ENCODE measurements at places on chromosomes 7 and 10.

DNA sequence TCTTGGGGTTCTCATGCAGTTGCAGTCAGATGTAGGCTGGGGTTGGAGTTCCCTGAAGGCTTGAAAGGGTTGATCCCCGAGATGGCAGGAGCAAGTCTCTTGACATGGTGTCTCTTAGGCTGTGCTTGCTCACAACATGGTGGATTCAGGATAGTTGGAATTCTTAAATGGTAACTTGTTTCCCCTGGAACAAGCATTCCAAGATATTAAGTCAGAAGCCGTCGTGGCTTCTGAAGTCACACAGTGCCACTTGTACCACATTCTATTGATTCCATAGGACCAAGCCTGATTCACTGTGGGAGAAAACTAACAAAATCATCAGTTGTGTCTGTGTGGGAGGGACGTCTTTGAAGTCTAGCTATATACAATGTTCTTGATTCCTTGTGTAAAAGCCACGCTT lies 3.5 kb upstream of the SLC35B4 start:
- no peak for DNase-seq

DNA sequence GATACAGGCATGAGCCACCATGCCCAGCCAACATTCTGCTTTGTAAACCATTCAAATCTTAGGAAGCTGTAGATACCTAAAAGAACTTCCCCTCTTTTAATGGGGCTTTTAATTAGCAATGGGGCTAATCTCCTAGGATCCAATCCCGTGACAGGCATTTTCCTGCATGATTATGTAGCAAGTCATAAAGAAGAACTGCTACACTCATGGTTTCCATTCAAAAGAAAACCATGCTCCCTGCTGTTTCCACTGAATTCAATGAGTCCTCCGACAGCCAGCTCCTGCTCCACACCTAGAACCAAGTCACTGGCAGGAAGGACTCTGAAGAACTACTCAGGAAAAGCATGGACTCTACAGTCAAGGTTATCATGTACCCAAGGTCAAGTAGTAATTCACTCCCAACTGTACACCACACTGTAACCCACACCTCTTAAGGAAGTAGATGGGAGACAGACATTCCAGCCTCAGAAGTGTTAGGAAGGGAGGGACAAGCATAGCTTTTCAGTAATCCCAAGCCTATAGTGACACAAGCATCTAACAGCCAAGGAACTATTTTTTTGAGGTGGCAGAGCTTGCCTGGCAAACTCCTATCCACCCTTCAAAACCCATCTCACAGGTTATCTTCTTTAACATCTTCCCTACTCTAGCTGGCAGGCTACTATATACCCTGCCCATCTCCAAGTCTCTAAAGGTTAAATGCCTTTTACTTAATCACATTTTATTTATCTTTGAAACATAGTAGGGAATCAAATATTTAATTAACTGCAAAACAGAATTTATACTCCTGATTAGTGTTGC lies 47.5 kb downstream of the CTBP2 start:
- DNase-seq = no peak

GRCh38 chr10:67923551-67923950 lies 39.1 kb downstream of the SIRT1 start:
- no peak for DNase-seq

GRCh38 chr7:155879592-155879991 lies 67.3 kb upstream of the SHH start:
- DNase-seq = no peak

DNA sequence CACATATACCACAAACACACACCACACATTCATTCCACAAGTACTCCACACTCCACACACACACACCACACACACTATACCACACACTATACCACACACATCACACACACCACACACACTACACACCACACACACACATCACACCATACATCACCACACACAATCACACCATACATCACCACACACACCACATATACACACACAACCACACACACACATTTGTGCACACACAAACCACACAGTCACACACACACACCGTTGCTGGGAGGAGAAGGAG lies 112.8 kb downstream of the PTPN20 start:
- no peak for DNase-seq

GRCh38 chr7:27151341-27151930 lies 947 bp downstream of the HOXA3 start:
- DNase-seq = no peak

DNA sequence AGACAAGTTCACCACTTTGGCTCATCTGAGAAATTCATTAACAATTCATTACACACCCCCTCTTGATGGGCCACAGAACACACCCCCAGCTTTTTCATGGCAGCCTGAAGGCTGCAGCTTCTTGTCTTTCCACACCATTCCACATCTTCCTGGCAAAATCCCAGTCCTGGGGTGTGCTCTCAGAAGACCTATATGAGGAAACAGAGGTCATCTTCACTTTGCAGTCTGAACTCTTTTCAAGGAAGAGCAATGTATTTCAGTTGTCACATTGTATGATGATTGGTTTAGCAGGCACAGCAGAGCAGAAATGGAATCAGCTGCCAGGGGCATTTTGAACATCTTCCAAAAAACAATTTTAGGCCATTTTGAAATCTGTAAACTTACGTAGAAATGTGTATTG lies 7.8 kb upstream of the LRRC27 start:
- DNase-seq = no peak

DNA sequence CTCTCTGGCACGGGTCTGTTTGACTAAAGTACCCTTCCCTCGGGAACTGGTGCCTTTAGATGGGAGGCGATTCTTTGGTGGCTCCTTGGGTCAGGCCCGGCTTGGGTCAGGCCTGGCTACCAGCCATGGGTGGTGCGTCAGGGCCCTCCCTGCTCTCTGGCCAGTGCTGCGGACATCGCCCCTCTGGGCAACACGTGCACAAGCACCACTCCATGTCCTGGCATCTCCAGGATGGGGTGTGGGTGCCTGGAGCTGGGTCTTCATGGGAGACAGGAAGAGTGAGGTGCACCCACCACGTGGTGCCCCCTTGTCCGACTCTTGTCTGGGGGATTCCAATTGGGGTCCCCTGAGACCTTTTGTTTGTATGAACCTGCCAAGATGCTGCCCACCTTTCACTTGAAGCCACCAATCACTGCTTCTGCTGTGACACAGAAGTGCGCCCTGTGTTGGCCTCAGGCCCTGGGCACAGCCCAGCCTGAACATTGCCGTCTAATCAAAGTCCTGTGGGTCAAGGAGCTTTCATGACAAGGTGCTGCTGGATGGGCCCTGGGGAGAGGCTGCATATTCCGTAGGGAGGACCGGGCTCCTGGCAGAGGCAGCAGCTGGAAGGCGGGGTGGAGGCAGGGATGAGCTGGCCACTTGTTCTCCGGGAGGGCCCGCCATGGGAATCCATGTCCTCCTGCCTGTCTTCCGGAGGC lies 11.1 kb upstream of the PWWP2B start:
- DNase-seq = no peak

- no peak for DNase-seq
Observed at GRCh38 chr10:35075228-35075627, 14.9 kb downstream of the CUL2 start.

DNA sequence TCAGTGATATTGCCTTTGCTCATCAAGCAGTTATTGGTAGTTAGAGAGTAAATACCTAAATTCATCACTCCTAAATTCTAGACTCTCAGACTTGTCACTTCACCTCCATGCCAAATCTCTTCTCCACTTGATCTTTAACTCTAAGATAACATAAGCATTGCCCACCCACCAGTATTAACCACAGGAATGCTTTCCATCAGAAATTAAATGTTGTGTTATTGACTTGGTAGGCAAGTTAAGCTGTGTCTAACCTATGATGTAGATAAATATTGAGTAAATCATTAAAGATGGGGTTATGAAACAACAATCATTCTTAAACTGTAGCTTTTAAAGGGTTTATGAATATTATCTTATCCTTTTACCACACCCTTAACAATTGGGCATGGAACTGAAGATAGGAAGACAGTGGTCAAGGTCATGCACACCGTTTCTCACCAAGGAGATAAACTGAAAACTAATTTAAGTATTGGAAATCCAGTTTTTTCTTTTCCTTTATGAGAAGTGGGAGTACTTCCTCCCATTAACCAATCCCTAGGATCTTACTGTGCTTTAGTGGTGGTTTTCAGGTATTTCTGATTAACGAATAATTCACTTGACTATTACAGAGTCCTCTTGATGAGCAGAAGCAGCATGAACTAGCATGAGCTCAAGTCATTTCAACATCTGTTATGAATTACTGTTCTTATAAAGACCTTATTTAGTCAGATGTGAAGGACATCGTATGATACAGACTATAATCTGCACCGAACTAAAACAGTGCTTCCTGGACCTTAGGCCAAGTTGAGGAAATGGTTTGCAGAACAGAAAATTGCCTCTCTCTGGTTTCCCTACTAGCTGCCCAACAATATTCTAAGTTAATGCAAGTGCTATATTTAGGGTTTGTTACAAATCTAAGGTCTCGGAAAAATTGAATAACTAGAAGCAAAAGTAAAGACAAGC lies 142.0 kb downstream of the LCOR start:
- no peak for DNase-seq

DNA sequence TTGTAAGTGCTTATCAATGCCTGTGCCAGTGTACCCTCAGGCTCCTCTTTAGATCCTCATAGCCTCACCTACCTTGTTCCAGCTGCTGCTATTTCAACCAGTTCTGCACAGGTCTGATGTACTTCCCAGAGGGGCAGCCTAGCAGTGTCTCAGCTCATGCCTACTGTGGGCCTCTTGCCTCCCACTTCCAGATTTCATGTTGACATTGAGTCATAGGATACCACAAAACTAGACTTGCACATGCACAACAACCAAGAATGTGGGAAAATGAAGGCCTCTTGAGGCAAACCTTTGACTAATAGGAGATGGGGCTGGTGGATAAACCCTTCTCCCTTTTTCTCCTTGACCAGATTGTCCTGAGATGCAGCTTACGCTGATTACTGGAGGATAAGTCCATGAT lies 31.0 kb downstream of the PON3 start:
- DNase-seq = no peak

DNA sequence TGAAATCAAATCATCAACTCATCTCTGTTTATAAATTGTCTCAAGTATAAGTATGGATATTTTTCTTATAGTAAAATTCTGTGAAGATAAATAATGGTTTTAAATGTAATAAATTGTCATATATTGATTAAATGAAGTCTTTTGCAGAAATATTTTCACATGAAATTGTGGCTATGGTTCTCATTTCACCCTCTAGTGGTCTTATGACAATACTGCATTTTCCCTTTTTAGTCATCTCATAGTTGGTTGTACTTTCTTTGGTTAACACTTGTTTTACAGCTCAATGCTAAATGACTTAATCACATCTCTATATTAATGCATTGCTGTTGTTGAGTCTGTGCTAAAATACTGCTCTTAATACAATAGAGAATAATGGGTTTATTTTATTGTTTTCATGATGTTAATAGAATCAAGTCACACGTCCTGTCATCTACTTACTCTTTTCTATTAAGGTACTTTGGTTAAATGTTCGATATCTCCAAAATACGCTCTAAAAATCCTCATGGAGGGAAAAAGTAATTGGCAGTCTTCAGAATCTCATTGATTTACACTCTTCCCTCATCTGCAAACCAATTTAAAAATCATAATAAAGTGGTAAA lies 38.0 kb upstream of the CACNA2D1 start:
- DNase-seq = no peak

GRCh38 chr7:15667991-15668390 lies 18.5 kb downstream of the MEOX2 start:
- DNase-seq = no peak

- no peak for DNase-seq
Observed at GRCh38 chr7:29482056-29482455, 81.6 kb upstream of the PRR15 start.

- DNase-seq = no peak
Observed at GRCh38 chr10:14474656-14475055, 143.9 kb upstream of the FRMD4A start.

DNA sequence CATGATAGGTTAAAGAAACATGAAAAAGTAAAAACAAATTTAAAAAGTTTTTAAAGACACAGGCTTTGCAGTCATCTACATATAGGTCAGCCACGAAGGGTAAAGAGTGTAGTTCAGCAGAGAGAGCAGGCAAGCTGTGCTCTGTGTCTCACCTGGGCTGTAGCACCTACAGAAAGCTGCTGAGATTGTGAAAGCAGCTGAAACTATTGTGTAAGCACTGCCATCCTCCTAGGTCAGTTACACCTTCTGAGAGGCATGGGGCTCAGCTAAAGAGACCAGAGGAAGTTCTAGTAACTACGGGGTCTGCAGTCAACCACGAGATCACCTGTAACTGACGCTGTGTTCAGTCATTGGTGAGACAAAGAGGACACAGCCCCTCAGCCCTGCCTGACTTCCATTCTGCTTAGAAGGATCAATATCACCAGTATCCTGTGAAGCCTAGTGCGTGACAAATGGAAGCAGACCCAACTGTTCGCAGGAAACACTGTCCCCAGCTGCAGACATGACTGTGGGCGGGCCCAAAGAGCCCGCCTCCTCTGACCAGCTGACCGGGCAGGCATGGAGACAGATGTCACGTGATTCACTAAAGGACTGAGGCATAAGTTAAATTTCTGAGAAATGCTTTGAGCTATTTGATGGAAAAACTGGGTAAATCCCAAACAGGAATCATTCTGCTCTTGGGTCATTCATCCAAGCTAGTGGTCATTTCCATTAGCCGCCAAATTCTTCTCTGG lies 87.9 kb downstream of the EBF3 start:
- DNase-seq = no peak

DNA sequence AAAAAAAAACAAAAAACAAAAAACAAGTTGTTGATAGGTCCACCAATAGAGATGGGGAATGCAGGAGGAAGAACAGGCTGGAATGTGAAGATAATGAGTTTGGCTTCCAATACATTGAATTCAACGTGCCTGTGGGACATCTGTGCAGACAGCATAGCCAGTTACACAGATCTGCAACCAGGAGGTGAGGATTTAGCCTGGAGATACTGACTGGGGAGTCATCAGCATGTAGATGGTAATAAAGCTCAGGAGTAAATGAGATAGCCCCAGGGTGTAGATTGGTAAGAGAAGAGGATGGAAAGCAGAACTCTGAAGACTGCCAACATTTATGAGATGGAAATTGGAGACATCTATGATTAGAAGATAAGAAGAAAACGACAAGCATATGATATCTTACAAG lies 4.7 kb upstream of the TRIM8 start:
- DNase-seq = no peak

DNA sequence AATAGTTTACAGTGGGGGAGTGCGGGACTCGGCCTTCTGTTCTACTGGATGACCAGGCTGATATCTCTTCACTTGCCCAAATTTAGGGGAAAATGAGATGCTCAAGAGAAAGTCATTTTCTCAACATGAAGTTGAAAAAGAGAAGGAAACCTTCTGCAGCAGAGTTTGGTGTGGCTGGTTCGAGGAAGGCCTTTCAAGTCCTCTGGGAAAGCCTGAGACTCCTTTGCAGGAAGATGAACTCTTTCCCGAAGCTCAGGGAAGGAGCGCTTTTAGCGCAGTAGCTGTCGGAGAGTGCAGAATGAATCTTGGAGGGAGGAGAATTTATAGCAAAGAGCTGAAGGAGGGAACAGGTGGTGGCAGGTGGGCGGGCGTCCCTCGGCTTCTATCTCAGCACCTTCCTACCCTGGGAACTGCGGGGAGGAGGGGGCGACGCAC lies at the start of gene ATOH7:
TSS of gene ATOH7 (minus strand) at position 297 of the 435 bp plus-strand sequence. CDS start 436 bp downstream, outside the sequence.
- DNase-seq = no peak

GRCh38 chr7:121352323-121352722 lies 23.5 kb downstream of the WNT16 start:
- no peak for DNase-seq

GRCh38 chr7:50661345-50662040 lies 96.3 kb upstream of the DDC start:
- DNase-seq = no peak

GRCh38 chr7:23547662-23548061 lies 15.9 kb upstream of the TRA2A start:
- DNase-seq = no peak
